Fibroblast of mammary gland (primary cell): ENCODE measurements at places on chromosomes 16 and 17.
A peak's percentile ranks its signal among the peaks of the same experiment; 100 is the strongest.

DNA sequence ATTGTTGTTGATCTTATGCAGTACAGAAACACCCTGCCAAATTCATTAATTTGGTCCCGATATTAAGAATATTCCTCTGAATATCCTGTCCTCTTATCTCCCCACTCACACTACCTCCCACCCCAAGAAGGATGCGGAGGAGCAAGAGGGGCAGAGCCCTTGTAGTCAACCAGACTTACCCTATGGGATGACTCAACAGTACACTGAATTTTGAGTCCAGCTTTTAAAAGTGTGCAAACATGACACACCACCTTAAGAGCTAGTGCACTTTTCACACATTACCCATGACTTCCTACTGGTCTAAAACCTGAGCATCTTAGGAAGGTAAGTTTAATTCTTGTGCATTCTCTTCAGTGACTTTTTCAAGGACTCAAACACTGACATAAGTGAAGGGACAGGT is 9.5 kb downstream of the USP22 start:
- DNase-seq, result peak; percentile 63

- no peak for DNase-seq
Observed at GRCh38 chr16:9567666-9568065, 476.2 kb downstream of the HAPSTR1 start.

GRCh38 chr16:651844-652243 is 2.7 kb downstream of the WDR90 start:
- DNase-seq, result no peak

DNA sequence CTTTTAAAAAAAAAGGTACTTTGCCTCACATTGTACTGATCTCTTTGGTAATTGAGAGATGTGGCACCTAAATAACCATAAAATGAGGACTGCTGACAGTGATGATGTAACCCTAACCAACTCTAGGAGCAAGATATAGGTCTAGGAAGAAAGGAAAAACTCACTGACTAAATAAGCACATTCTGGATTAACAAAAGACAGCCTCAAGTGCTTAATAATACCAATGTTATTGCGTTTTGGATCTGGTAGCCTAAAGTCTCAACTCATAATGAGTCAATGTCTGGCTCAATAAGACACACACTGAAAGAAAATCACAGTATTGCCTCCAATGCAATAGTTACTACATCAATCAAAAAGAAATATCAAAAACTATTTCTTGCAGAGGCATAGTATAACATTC is 3.0 kb downstream of the ERN1 start:
- DNase-seq, result peak; percentile 77

DNA sequence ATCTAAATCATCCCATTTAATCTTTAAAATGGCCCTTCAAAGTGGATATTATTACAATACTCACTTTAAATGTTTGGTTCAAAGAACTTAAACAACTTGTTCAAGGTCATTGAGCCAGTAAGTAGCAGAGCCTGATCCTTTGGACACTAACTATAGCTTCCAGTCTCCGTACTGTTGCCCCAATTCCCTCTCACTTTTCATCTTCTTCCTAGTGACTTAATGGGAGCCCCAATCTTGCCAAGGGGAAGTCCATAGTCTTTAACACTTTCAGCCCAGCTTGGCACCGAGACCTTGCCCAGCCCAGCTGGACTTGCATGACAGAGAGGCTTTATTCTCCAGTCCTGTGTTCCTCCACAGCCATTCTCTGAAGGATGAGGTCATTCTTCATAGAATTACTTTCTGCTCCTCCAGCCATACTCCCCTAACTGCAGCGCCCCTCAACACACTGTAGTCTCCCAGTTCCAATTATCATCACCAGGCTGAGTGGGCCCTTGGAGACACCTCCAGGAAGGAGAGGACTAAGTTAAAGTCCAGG is 49.2 kb upstream of the NLK start:
- DNase-seq, result no peak

GRCh38 chr16:71288570-71288889 is 672 bp downstream of the CMTR2 start:
- DNase-seq, result peak; percentile 12

DNA sequence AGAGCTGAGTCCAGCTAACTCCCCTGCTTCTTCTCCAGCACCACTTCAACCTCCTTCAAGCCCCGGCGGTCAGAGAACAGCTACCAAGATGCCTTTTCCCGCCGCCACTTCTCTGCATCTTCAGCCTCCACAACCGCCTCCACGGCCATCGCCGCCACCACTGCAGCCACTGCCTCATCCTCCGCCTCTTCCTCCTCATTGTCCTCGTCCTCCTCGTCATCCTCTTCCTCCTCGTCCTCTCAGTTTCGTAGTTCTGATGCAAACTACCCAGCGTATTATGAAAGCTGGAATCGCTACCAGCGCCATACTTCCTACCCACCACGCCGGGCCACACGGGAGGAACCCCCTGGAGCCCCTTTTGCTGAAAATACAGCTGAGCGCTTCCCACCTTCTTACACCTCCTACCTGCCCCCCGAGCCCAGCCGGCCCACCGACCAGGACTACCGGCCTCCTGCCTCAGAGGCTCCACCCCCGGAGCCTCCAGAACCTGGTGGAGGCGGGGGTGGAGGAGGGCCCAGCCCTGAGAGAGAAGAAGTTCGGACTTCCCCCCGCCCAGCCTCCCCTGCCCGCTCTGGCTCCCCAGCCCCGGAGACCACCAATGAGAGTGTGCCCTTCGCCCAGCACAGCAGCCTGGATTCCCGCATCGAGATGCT is 7.1 kb downstream of the SETD1A start:
- no peak for DNase-seq

DNA sequence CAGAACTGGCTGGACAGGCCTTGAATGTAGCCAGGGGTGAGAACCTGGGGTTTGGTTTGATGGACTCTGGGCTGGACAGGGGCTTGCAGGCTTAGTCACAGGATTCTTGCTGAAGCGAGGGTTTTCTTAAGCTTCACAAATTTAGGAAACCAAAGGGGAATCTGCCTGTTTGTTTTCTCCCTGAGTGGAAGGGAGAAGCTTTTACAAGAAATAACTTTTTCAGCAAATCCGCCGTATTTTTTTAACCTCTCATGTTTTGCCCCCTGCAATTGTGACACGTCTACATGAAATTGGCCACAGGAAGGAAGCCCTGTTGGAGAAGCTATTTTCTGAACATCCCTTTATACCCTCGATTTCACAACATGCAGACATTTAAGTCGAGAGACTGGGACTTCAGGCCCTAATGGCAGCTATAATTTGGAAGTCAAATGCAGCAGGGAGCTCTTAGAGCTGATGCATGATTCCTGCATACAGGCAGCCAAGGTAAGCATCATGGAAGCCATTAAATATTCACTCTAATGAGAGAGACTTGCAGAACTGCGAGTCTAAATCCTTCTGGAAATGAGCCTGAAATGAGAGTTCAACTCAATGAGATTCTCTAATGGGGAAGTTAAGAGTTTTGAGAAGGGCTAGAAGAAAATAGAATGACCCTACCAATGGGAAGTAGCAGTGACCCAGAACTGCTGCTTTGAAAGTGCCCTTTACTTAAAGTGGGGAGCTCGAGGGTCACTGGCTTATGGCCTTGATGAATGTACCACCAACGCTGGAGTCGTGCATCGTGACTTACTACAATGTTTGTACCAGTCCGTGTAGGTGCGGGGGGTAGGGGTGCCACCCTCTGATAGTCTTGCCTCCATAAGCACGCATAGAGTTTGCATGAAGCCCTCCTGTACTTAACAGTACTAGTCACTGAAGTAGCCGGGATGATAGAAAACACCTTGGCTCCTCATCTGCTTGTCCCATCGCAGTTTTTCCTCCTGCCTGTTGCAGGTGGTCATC is 45.1 kb upstream of the IRF8 start:
- no peak for DNase-seq

DNA sequence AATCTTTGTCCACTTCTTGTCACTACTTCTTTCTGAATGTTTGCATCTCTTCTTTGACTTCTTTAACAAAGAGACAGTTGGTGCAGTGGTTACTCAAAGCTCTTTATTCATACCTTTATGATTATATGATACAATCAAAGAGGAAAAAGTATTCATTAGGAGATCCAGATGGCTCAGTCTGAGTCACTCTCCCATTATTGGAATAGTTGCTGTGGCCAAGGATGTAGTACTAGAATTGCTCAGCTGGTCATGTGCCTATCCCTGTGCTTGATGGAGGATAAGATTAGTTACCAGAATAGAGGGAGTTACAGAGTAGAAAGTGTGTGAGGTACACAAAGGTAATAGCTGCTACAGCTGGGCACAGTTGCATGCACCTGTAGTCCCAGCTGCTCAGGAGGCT is 18.3 kb downstream of the BCAS3 start:
- peak; percentile 52 for DNase-seq
